ENCODE measurements at places on chromosomes 4 and X.

GRCh38 chr4:2341911-2342652 lies 76.4 kb downstream of the ZFYVE28 start:
- DNase-seq, result no peak

GRCh38 chrX:43836435-43837184 lies 45.6 kb downstream of the MAOB start:
- no peak for DNase-seq

DNA sequence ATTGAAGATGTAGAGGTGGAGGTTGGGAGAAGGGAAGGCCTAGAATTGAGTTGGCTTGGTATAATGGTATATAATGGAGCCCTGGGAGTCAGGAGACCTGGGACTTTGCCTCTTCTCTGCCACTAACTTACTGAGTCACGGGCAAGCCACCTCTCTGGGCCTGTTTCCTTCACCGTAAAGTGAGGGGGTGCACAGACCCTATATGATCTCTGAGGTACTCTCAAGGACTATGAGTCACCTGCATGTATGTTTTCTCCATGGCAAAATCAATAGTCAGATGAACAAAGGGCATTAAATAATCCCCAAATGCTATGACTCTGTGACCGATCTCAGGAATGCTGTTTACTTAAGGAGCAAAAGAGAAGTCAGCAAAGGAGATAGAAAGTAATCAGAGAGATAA lies 5.1 kb downstream of the P2RY4 start:
- no peak for DNase-seq

DNA sequence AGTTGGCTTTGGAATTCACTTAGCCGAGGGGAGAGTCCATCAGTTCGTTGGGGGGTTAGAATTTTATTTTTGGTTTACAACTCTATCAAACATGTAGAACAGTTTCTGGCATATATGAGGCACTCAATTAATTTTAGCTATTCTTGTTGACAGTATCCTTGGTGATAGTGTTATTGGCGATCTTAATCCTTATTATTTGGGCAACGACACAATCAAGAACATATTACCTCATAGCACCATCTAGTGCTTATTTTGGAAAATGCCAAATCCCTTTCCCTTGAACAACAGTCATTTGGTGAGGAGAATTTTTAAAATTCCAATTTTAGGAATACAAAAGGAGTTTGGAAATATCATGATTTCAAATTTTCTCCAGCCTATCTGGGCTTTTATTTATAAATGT lies 17.9 kb upstream of the PGRMC1 start:
- no peak for DNase-seq

DNA sequence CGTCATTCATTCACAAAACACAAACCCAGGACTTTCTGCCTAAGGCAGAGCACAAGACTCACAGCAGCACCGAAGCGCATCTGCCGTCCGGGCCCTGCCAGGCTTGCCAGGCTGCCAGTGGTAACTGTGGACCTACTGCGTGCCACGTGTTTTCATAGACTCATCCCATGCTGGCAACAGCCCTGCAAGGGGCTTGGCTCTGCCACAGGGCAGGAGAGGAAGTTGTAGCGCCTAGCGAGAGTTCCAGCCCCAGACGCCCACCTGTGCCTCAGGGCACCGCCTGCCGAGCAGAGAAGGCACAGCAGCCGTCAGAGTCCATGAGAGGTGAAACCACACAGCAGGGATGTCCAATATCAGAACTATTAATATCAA lies 18.9 kb upstream of the MRFAP1 start:
- DNase-seq, result no peak

- no peak for DNase-seq
These were observed 59.7 kb upstream of the PRDM8 start for GRCh38 chr4:80137631-80138030.

GRCh38 chr4:135267148-135267865 lies 1065.7 kb upstream of the PABPC4L start:
- no peak for DNase-seq
